ENCODE measurements at places on chromosomes 6 and 20.

DNA sequence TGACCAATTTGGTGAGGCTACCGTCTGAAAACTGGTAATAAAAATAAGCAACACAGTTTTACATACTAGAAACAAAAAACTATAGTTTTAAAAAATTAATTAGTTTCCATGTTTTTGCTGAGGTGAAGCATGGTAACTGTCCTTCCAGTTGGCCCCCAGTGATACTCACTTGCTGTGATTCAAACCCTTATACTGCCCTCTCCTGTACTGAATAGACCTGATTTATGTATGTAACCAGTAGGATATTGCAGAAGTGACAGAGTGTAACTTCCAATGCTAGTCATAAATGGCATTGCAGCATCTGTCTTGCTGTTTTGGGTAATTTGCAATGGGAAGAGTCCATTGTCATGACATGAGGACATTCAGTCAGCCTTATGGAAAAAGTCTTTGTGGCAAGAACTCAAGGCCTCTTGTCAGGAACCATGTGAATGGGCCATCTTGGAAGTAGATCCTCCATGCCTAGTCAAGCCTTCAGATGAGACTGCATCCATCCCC lies 8.9 kb upstream of the CHD6 start:
- no peak for DNase-seq

GRCh38 chr6:159203304-159204005 lies 34.3 kb downstream of the FNDC1 start:
- peak; percentile 62 for DNase-seq

DNA sequence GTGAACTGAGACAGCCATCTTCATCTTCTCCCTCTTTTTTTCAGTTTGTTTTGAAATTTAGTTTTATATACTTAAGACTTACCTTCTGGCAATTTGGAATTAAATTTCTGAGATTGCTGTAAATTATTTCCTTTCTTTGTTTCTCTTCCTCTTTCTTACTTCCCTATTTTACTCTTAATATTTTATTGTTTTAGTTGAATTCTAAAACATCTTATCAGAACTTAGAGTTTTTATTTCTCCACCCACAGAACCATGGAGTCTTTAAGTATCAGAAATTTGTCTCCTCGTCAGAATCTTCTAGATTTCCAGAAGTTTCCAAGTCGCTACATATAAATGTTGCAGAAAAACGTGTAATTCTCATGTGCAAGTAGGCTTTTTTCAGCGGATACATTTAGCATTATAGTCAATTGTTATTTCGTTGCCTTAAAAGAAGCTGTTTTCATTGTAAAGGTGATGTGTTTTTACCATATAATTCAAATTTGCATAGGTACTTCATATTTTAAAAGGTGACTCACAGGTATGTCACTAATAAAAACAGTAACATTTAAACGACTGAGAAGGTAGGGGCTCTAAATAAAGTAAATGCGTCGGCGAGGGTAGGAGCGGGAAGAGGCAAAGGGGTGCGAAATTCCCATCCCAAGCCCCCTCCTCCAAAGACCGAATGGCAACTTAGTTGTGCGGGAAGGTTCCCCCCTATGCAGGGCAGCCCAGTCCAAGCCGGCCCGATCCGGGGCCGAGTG lies 866 bp upstream of the MYO6 start:
- DNase-seq = no peak

- DNase-seq = no peak
Observed at GRCh38 chr20:3685341-3685740, 3.5 kb upstream of the ADAM33 start.

DNA sequence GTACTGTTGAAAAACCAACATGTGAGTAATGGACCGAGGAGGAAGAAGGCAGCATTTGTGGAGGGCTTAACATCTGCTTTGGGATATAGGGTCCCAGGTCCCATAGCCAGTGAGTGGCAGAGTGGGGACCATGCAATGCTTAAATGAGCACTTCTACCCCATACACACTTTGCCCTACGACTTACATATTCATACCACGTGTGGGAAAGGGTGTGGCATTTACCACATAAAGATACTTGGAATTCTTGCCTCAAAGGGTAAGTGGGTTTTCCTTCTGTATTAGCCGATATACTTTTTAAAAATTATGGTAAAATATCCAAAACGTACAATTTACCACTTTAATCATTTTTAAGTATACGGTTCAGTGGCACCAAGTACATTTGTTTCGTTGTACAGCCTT lies 199.3 kb downstream of the BACH2 start:
- no peak for DNase-seq

GRCh38 chr20:38460040-38460623 lies 12.5 kb upstream of the RALGAPB start:
- DNase-seq = peak; percentile 34

DNA sequence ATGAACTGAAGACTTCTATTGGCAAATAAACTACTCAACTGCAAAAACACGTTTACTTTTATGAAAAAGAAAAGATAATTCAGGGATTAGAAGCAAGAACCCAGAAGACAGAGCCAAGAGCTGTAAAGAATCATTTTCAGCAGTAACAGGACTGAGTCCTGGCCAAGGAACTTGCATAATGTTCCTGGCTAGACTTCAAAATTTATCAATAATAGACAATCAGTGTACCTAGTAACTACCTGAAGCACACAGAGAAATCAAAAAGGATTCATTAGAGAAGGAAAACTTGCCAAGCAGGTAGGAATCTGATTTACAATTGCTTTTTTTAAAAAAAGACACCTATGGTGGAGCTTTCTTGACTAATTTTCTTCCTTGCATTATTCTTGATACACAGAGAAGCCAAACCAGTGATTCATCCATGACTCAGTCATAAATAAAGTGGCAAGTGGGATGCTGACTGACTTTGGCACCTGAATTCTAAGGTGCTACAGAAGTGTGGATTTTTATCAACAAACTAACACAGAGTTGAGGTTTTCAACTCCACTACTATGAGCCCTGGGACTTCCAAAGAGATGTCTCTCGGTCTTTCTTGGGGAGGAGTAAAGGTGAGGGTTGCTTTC lies 281.3 kb downstream of the BMP7 start:
- DNase-seq = no peak

- DNase-seq = no peak
Observed at GRCh38 chr6:123901436-123901835, 97.8 kb downstream of the NKAIN2 start.

DNA sequence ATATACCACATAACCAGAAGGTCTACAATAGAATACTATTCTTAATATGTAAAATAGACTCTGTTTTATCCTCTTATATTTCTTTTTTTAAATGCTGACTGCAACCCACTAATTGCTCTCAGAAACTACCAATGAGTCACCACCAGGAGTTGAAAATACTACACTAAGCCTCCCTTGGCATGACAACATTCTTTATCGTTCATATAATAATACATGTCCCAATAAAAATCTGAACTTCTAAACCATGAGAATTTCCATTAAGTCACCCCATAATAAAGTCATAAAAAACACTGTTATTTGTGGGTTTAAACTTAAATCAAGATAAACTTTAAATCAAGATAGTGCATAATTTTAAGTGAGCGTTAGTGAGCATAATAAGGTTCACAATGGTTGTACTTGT lies 4.2 kb downstream of the HACE1 start:
- peak; percentile 47 for DNase-seq

DNA sequence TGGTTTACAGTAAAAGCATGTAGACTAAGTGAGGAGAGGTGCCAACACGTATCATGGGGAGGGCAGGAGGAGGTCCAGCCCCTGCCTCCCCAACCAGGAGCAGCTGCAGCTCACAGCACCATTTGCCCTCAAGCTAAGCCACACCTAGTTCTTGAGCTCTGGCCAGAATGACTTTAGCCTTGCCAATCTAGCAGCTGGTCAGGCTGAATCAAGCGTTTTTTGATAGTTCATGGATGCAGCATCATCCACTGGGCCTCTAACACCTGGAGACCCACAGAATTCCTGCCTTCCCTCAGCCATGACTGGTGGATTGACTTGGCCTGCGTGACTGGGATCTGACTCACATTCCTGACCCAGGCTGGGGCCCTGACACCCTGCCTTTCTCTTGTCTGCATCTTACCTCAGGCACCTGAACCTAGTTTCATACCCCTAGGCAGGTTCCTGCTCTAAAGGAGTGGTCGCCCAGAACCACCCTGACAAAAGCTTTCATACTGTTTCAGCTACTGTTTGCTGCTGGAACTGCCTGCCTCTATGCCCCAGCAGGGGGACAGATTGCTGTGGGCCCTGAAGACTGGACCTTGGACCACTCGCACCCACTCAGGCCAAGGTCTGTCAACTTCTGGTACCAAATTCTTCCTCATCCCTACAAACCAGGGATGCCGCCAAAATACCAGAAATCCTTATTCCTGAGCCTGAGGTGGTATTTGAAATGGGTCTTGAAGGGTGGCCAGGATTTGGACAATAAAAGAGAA lies 122.3 kb downstream of the QRSL1 start:
- no peak for DNase-seq

DNA sequence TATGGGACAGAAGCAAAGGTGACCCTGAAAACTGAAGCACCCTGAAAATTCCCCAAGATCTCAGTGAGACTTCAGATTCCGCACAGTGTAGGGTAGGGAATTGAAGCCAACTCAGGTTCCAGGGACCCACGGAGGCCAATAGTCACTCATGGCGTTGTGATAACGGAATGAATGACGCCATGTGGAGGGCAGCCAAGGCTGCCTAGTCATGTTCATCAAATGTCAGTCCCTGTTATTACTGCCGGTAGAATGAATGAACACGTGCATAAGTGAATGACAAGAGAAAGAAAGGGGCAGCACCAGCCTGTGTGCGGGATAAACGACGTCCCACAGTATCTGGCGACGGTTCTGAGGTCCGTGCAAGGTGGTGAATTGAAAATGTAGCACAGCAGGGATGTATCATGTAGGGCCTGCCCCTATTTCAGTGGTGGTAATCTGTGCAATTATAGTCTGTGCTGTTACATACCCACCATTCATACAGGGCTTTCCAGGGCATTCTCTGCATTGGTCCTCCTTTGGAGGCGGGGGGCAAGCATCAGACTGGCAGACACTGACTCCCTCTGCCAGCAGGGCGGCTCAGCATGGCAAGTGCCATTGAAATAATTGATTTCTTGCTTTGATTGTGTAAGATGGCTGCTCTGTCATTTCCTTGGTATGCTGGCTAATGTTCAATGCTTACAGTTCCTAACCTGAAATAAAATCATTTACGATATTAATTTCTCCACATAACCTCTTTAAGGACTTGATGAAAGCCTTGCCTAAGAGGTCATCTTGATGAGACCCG lies 386.9 kb downstream of the CDH4 start:
- DNase-seq = no peak

DNA sequence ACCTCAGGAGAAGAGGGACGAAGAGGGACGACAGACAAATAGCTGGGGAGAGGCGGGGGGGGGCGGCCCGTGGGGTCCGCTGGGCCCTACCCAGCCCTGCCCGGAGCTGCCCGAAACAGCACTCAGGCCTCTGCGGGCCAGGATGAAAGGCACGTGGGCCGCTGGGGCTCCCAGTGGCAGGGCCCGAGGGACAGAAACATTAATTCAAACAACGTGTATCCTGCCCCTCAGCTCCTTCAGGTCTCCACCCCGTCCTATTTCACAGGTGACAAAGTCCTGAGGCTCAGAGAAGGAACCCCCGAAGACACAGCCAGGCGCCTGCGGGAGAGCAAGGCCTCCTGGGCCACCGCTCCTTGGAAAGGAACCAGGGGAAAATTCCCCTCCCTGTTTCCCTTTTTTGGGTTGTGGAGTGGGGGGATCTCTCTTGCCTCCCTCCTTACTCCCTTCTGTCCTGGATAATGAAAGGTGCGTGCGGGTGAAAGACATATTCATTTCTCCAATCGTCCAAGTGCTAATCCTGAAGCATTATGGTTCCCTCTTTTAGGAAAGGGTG lies 93.3 kb downstream of the RNASET2 start:
- no peak for DNase-seq

GRCh38 chr6:17045581-17046322 lies 56.1 kb upstream of the STMND1 start:
- DNase-seq = no peak

DNA sequence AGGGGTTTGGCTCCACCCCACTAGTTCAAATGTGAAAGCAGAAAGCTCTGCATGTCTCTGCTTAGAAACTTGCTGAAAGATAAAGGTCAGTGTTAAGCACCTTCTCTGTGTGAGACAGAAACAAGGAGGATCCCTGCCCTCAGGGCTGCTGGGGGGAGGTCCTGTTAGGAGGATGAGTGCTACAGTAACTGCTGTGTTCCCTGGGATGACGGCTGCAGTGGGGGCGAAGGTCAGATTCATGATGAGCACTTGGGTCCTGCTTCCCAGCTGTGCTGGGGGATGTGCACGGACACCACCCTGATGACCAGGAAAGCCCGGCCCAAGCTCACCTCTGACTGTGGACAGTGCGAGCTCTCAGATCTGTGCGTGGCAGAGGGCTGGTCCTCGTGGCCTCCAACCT lies 252.6 kb downstream of the DLL1 start:
- no peak for DNase-seq

DNA sequence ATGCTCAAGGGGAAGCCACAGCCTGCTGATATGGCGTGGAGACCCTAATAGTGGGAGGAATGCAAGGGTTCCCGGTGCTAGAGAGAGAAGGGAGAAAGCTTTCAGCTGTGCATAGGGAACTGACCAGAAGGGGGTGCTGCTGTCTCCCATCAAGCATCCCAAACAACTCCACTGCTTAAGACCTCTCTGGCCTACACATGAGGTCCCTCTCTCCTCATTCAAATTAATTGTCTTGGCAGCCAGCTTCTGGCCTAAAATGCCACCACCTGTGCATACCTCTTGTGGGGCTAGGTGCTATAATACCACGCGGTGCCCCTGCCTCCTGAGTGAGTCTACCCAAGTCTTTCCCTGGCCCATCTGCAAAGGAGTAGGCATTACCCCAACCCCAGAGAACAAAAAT lies 14.5 kb downstream of the ADISSP start:
- peak; percentile 91 for DNase-seq

DNA sequence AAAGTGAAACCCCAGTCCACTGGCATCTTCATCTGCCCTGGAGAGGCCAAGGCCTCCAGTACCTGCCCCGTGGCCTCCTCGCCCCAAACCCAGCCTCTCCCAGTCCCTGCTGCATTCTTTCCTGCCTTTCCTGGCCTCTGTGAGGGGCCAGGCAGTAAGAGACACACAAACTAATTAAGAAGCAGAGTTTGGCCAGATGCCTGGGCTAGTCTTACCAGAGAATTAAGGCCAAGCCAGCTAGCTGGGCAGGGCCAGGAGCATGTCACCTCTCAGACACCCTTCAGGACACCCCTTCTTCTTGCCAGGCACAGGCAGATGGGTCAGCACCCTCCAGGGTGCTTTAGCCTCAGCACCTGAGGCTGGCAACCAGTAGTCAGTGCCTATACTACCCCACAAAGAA lies 2.4 kb downstream of the MDGA1 start:
- no peak for DNase-seq

Measured in hepatic stellate cell (primary cell).